Right atrium auricular region (tissue), 2 donors: ENCODE measurements at places on chromosomes 6 and 20.

DNA sequence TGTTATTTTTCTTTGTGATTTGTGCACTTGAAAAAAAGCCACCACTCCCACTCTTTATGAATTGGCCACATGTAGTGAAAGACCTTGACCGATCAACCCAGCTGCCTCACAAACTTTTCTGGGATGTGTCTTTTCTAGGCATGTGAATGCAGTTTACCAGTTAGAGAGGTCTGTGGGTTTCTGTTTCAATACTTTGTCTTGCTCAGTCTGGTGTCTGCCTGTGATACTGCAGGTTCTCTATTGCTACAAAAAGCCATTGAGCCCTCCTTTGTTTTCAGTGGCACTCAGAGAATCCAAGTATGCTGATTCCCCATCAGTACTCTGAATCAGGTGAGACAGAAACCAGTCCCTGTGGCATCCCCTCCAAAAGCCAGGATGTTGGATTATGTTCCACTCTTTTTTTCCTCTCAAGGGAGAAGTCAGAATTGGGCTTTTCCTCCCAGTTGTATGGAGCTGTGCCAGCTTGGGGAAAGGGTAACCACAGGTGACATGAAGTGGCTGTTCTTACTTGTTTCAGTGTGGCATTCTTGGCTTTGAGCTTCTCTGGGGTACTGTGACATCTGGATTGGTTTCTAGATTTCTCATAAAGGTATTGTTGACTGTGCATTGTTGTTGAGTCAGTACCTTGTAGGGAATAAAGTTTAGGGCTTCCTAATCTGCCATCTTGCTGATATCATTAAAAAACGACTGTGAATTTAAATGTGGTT is 26.3 kb upstream of the ZFP64 start:
- no peak overlapping the region for H3K27ac ChIP-seq
- DNase-seq = no peak
- no peak overlapping the region for H3K4me3 ChIP-seq
- no peaks in the 10 kb centered on the region for H3K36me3 ChIP-seq
- H3K27me3 ChIP-seq = no peaks in the 10 kb centered on the region

DNA sequence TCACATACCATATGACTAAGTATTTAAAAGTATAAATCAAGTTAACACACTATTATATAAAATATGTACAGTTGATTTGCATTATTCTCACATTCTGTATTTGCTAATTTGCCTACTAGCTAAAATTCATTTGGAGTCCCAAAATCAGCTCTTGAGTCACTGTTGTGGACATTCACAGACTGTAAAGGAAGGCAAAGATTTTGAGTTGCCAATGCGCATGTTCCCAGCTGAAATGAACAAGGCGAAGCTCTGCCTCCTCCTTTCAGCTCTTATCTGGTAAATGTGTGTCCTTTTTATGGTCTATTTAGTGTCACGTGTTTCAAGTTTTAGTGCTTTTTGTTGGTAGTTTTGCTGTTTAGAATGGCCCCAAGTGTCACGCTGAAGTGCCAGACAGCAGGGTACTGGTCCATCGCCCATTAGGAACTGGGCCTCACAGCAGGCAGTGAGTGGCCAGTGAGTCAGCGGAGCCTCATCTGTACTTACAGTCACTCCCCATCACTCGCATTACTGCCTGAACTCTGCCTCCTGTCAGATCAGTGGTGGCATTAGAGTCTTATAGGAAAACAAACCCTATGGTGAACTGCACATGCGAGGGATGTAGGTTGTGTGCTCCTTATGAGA is 87.2 kb upstream of the ADTRP start:
- H3K4me3 ChIP-seq = no peak overlapping the region
- H3K36me3 ChIP-seq = no peaks in the 10 kb centered on the region
- H3K27me3 ChIP-seq = no peaks in the 10 kb centered on the region
- no peak overlapping the region for H3K27ac ChIP-seq

GRCh38 chr6:25927756-25928216 is 2.7 kb downstream of the SLC17A2 start:
- no peak overlapping the region for H3K27ac ChIP-seq
- no peaks in the 10 kb centered on the region for H3K4me1 ChIP-seq
- H3K36me3 ChIP-seq = no peaks in the 10 kb centered on the region
- no peak for DNase-seq
- H3K4me3 ChIP-seq = no peak overlapping the region

- no peak overlapping the region for H3K4me3 ChIP-seq
- H3K27me3 ChIP-seq = no peaks in the 10 kb centered on the region
- H3K36me3 ChIP-seq = no peaks in the 10 kb centered on the region
- H3K4me1 ChIP-seq = peaks cover 19% of the 10 kb centered on the region
Observed at GRCh38 chr20:37352608-37352980, 6.7 kb downstream of the SRC start.

DNA sequence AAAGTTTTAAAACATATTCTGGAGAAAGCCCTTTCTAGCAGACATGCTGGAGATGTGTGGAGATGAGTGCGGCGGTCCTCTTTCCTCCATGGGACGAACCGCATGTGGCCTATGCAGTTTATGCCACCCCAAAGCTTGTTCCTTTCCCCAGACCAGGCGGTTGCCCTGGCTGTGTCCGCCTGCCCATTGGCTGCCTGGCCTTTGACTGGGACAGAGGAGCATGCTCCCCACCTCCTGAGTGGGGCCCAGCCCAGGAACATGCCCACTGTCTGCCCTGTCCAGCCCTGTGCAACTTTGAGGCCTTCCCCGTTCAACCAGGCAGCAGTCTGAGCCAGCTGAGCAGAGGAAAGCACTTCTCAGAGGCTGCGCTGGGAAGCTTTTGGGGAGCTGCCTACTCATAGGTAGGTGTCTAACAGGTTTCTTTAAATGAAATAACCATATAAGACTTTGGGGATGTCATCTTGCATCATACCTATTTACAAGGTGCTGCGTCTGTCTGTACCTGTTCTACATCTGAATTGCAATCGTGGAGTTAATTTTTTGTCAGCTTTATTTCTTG is 20.6 kb downstream of the FOXC1 start:
- H3K36me3 ChIP-seq = no peaks in the 10 kb centered on the region
- DNase-seq = no peak
- H3K4me1 ChIP-seq = peaks cover 16% of the 10 kb centered on the region
